Breast epithelium (tissue), 4 donors: ENCODE measurements at places on chromosomes 2 and 18. TPM values are rescaled to one million over a fixed set of nuclear protein-coding genes. Genes with fewer than 3 reads are reported as not detected.

DNA sequence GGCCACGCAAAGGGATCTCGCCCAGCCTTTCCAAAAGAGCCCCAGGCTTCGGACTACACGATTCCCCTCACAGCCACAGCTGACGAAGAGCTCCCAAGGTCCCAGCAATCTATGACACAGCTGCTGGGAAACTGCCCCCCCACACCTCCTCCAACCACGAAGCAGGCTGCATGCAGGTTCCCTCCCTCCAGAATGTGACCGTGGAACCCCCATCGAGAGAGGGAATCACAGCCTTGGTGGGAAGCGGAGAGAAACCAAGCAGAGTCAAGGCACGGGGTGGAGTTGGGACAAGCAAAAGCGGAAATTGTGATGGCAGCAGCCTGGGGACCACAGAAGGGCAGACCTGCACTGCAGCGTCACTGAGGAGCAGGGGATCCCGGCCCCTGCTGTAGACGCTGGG lies 50.3 kb downstream of the KCNF1 start:
- no peak for DNase-seq

DNA sequence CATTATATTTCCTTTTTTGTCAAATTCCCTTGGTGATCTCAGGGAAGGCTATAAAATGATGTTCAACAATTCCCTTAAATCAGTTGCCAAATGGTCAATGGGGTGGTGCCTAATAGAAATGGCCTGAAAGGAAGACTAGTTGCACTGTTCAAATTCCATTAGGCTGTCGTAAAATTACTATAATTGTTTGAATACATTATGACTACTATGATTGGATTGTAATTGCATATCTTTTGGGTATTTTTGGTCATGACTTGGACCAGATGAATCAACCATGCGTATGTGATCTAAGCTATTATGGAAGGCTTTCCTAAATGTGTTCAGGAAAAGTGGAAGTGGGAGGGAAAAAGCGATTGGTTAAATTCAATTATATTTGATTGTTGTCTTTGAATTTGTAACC lies 41.3 kb upstream of the KCNE4 start:
- no peak for DNase-seq

DNA sequence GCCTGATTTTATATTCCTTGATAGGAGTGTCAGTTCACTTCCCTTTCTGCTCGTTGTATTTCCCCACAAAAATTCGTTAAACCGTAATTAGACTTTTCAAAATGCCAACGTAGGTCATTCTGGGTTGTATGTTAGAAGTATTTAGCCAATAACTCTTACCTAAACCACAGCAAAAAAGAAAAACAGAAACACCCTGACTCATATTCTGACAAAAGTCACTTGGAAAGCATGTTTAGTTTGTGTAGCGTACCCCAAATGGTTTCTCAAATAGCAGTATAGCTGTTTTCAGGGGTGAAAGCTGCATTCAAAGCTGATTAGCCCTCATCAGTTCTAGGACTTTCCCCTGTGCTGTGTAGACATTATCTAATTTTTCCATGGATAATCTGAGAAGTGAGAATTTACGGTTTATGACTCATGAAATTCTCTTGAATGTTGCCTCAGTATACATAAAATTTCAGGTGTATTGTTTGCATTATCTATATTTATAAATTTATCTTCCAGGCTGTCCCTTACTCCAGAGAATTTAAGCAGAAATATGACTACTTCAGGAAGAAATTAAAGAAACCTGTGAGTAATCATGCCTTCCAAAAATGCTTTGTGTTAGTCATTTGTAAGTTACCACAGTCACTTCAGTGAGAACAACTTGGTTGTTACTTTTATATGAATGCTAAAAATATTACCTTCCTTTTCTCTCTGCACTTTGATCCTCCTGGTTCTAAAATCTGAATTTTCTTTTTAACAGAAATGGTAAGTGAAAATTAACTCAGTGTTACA lies 264.9 kb downstream of the ALPK2 start:
- no peak for DNase-seq

- no peak for DNase-seq
Observed at GRCh38 chr2:206250041-206250897, 24.2 kb upstream of the ZDBF2 start.

GRCh38 chr2:24877067-24877466 lies 43.0 kb downstream of the ADCY3 start:
- no peak for DNase-seq

DNA sequence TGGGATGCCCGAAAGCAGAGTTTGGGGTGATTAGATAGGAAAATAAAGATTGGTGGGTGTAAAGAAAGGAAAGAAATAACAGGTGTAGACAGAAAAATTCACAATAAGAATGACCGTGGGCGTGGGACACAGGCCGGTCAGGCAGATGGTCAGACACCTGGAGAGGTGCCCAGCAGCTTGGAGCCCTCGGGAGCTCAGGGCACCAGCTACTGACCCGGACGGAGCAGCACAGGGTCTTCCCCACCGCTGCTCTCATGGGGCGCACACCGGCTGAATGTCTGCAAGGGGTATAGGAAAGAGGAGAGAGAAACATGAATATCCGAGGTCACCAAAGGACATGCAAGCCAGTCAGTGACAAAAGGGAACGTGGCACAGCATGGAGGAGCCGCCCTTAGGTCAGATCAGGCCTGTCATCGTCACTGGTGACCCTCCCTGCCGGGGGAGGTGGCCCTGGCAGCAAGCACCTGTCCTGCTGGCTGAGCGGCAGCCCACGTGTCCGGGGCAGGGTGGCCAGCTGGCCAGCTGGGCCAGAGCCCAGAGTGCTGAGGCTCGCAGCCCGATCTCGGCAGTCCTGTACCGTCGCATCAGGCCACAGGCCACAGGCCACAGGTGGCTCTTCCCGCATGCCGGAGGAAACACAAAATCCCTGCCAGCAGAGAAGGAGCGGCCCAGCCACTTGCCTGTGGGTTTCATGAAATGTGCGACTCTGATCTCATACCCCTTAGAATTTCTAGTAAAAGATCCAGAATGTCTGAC lies 112.0 kb upstream of the NDUFV2 start:
- peak; percentile 61 for DNase-seq

The LBH gene
- total RNA-seq: 87.2 TPM

The LIMS3 gene
- total RNA-seq: 1.6 TPM

The GKN1 gene
- total RNA-seq: not detected

The CHST9 gene
- 8.5 TPM for total RNA-seq
